ENCODE measurements at places on chromosomes 1 and 21.

- H3K27ac ChIP-seq: no peak overlapping the region
- no peaks in the 10 kb centered on the region for H3K4me1 ChIP-seq
- no peaks in the 10 kb centered on the region for H3K36me3 ChIP-seq
- H3K27me3 ChIP-seq: no peaks in the 10 kb centered on the region
Observed at GRCh38 chr1:201269281-201269680, 14.0 kb upstream of the PKP1 start.

GRCh38 chr1:232635778-232636356 lies 5.9 kb upstream of the SIPA1L2 start:
- no peak for DNase-seq
- no peaks in the 10 kb centered on the region for H3K27me3 ChIP-seq
- peaks cover 3% of the 10 kb centered on the region for H3K4me1 ChIP-seq
- peak overlapping the region; percentile 66 for H3K27ac ChIP-seq
- H3K36me3 ChIP-seq: no peaks in the 10 kb centered on the region
- H3K4me3 ChIP-seq: no peak overlapping the region

GRCh38 chr21:37580666-37581065 lies 214.1 kb downstream of the DYRK1A start:
- H3K4me1 ChIP-seq: no peaks in the 10 kb centered on the region
- DNase-seq: no peak
- H3K36me3 ChIP-seq: no peaks in the 10 kb centered on the region
- H3K27ac ChIP-seq: no peak overlapping the region

- no peak overlapping the region for H3K4me3 ChIP-seq
- peaks cover 8% of the 10 kb centered on the region for H3K4me1 ChIP-seq
- H3K27me3 ChIP-seq: no peaks in the 10 kb centered on the region
Observed at GRCh38 chr1:91080650-91081049, 58.8 kb upstream of the ZNF644 start.

DNA sequence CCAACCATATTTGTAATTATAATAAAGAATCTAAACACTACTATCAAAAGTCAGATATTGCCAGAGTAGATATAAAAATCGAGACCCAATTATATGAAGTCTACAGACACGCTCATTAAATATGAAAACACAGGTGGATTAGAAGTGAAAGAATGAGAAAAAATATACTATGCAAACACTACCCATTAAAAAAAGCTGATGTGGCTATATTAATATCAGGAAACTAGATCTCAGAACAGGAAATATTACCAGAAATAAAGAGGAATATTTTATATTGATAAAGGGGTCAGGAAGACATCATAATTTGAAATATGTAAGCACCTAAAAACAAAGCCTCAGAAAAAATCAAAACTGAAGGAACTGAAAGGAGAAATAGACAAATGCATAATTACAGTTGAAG lies 88.3 kb downstream of the URB2 start:
- no peak for DNase-seq
- H3K27me3 ChIP-seq: no peaks in the 10 kb centered on the region
- H3K4me3 ChIP-seq: no peak overlapping the region
- H3K4me1 ChIP-seq: no peaks in the 10 kb centered on the region

DNA sequence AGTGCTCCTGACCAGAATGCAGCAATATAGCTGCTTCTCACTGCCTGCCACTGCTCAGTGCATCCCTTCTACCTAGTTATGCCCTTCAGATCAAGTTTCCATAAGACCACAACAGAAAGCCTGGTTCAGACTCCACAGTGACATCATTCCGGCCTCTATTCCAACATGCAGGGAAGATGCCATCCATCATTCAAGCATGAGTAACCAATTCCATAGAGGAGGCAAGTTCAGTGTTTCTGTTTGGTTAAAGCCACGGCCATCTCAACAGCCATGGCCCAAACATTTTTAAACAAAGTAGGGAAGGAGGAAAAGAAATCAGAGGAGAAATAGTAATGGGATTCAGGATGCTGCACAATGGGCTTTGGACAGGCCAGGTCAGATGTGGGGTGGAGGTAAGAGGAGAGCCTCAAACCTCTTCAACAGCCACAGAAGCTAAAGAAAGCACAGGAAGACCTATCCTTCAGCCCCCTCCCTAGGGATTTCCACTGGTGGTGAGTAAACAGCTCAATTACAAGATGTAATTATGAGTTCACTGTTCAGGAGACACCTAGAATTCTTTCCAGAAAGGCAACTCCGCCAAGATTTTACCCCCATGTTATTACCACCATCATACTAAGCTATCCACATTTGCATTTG lies 484.9 kb downstream of the SETD4 start:
- no peak overlapping the region for H3K4me3 ChIP-seq
- H3K36me3 ChIP-seq: no peaks in the 10 kb centered on the region
- no peak for DNase-seq
- H3K27ac ChIP-seq: no peak overlapping the region

- no peaks in the 10 kb centered on the region for H3K27me3 ChIP-seq
- DNase-seq: peak; percentile 90
- peak overlapping the region; percentile 99 for H3K27ac ChIP-seq
- H3K36me3 ChIP-seq: no peaks in the 10 kb centered on the region
- H3K4me3 ChIP-seq: peak overlapping the region; percentile 99
- H3K4me1 ChIP-seq: peaks cover 71% of the 10 kb centered on the region
Observed at GRCh38 chr1:116375887-116376728, 3.1 kb downstream of the ATP1A1 start.

DNA sequence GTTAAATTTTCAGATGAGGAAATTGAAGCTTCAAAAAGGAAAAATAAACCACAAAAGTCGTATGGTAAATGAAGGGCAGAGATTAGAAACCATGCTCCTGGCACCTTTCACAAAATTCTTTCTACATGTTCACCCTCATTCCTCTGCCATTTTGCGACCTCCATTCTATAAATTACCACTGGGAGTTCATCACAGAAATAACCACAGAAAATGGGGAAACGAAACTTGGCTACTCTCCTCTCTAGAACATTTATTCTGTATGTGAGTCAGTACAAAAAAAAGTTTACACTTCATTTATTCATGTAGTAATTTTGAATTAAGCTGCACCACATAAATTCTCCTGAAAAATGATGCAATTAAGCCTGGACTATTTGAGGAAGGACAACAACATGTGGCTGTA lies 320.9 kb upstream of the C1orf87 start:
- no peak for DNase-seq
- no peak overlapping the region for H3K27ac ChIP-seq
- H3K36me3 ChIP-seq: no peaks in the 10 kb centered on the region
- no peaks in the 10 kb centered on the region for H3K4me1 ChIP-seq
- no peak overlapping the region for H3K4me3 ChIP-seq

- DNase-seq: no peak
- no peak overlapping the region for H3K4me3 ChIP-seq
- H3K4me1 ChIP-seq: no peaks in the 10 kb centered on the region
- no peaks in the 10 kb centered on the region for H3K36me3 ChIP-seq
- no peaks in the 10 kb centered on the region for H3K27me3 ChIP-seq
- no peak overlapping the region for H3K27ac ChIP-seq
Observed at GRCh38 chr1:210129092-210129491, 103.5 kb upstream of the SERTAD4 start.

DNA sequence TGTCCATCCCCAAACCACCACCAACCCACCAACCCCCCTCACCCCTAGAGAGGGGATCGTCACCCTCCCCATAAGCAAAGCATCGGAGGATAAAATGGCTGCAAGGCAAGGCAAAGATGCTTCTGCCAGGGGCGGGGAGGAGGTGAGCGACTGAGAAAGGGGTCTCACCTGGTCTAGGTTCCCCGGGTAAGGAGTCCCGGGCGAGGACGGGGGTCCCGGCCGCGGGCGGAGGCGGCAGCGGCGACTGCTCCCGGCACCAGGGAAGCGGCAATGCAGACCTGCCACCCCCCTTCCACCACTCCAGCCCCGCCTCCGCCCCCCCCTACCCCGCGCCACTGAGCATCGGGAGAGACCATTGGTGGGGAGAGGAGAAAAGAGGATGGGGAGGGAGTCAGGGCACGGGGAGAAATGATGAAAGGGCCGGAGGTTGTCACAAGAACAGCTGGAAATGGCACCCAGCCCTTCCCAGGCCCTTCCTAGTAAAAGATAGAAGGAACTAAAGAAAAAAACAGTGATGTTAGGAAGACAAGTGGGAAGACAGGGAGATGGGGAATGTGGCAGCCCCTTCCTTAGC lies at the start of gene SV2A:
Gene SV2A (minus strand): TSS at position 274 of the 574 bp plus-strand sequence. CDS start 4,004 bp downstream, outside the sequence.
- peaks cover 4% of the 10 kb centered on the region for H3K4me1 ChIP-seq
- peak within 1 kb of the TSS; percentile 51 for H3K4me3 ChIP-seq
- H3K36me3 ChIP-seq: no peaks in the 10 kb centered on the region
- H3K27ac ChIP-seq: no peak within 1 kb of the TSS
- peaks cover 7% of the 10 kb centered on the region for H3K27me3 ChIP-seq

DNA sequence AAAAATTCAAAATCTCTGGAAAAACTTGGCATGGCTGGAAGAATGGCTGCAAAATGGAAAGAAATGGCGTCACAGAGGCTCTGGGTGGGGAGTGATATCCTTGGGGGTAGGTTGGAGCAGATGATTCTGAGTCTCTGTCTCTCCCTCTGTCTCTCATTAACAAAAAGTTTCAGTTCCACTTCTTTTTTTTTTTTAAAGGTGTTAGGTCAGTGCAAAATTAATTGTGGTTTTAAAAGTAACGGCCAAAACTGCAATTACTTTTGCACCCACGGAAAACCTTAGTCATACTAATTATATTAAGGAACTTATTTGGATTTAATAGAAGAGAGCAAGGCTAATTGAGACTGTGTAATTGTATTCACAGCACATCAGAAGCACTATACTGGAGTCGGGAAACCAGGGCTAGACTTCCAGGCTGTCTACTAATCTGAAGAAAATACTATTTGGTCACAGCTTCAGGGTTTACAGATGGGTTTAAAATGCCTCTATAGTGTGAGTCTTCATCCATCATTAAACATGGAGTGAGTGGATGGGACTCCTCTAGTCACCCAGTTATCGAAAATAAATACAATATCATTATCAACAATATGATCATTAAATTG lies 289.1 kb upstream of the PLD5 start:
- DNase-seq: no peak
- no peaks in the 10 kb centered on the region for H3K4me1 ChIP-seq
- no peak overlapping the region for H3K4me3 ChIP-seq
- no peak overlapping the region for H3K27ac ChIP-seq

DNA sequence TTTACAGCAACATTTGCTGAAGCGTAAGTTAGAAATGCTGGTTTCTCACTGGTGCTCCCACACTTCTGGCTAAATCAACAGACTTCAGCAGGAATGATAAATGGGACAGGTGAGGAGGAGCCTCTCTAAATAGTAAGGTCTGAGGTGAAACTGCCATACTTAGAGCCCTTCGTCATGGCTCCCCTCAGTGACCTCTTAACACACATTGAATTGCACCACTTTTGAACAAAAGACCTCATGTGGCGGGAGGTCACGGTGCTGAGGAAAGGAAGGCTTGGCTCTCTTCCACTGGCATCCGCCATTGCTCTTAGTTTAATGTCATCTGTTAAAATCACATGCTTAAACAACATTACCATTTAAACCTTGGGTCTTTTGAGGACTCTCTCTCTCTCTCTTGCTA lies 3.4 kb downstream of the MAP3K7CL start:
- H3K4me1 ChIP-seq: no peaks in the 10 kb centered on the region
- no peak for DNase-seq
- no peaks in the 10 kb centered on the region for H3K27me3 ChIP-seq
- H3K36me3 ChIP-seq: no peaks in the 10 kb centered on the region
- no peak overlapping the region for H3K4me3 ChIP-seq
- no peak overlapping the region for H3K27ac ChIP-seq

- no peaks in the 10 kb centered on the region for H3K4me1 ChIP-seq
- H3K4me3 ChIP-seq: no peak overlapping the region
- H3K36me3 ChIP-seq: no peaks in the 10 kb centered on the region
- no peak for DNase-seq
- H3K27me3 ChIP-seq: no peaks in the 10 kb centered on the region
- no peak overlapping the region for H3K27ac ChIP-seq
Observed at GRCh38 chr1:12114916-12115315, 51.8 kb downstream of the TNFRSF8 start.

- no peaks in the 10 kb centered on the region for H3K4me1 ChIP-seq
- no peak overlapping the region for H3K27ac ChIP-seq
- H3K27me3 ChIP-seq: no peaks in the 10 kb centered on the region
- DNase-seq: no peak
- H3K36me3 ChIP-seq: no peaks in the 10 kb centered on the region
- no peak overlapping the region for H3K4me3 ChIP-seq
Observed at GRCh38 chr1:19710825-19711611, 46.3 kb downstream of the HTR6 start.

- H3K27ac ChIP-seq: no peak overlapping the region
- no peaks in the 10 kb centered on the region for H3K27me3 ChIP-seq
- DNase-seq: peak; percentile 6
- H3K4me1 ChIP-seq: peaks cover 2% of the 10 kb centered on the region
Observed at GRCh38 chr1:41645062-41645461, 160.6 kb upstream of the EDN2 start.

DNA sequence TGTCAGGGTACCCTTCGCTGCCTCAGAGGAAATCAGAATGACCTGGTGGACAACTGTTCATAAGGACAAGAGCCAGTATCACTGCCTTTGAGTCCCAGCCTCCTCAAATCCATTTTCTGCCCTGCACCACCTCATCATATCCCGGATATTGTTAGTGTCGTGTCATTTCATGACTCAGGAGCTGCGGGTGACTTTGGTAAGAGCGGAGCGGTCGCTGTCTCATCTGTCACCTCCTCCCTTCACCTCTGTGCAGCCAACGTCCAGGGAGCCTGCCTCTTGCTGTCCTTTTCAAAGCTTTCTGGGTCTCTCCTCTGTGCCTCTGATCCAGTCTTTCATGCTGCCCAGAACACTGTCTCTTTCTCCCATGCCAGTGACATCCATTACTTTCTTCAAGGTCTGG lies 7.0 kb upstream of the C1orf198 start:
- DNase-seq: no peak
- no peaks in the 10 kb centered on the region for H3K4me1 ChIP-seq
- no peaks in the 10 kb centered on the region for H3K27me3 ChIP-seq
- H3K4me3 ChIP-seq: no peak overlapping the region
- no peaks in the 10 kb centered on the region for H3K36me3 ChIP-seq

DNA sequence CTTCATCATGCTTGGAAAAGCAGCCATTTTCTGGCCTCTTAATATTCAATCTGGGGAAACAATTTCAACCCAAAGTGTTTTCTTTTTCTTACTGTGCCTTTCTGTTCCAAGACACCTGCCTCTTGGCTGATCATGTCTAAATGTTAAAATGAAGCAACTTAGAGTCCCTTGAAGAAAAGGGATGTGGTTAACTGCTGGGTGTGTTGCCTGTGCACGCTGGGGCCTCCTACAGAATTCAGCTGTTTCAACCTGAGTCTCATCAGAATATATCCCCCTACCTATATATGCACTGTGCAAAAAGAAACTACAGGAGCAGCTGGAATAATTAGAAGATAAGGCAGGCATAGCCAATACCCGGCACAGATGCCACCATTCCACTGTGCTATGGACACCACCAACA lies 222.0 kb downstream of the OMA1 start:
- no peaks in the 10 kb centered on the region for H3K4me1 ChIP-seq
- H3K36me3 ChIP-seq: no peaks in the 10 kb centered on the region
- H3K27me3 ChIP-seq: no peaks in the 10 kb centered on the region
- no peak overlapping the region for H3K4me3 ChIP-seq
- DNase-seq: no peak

GRCh38 chr21:35926003-35926740 lies 134.2 kb downstream of the SETD4 start:
- H3K4me3 ChIP-seq: no peak overlapping the region
- H3K36me3 ChIP-seq: no peaks in the 10 kb centered on the region
- peaks cover 2% of the 10 kb centered on the region for H3K4me1 ChIP-seq
- no peaks in the 10 kb centered on the region for H3K27me3 ChIP-seq
- H3K27ac ChIP-seq: no peak overlapping the region

GRCh38 chr1:99457381-99458165 lies 188.3 kb upstream of the PALMD start:
- no peak for DNase-seq
- H3K4me1 ChIP-seq: no peaks in the 10 kb centered on the region
- no peak overlapping the region for H3K4me3 ChIP-seq
- no peaks in the 10 kb centered on the region for H3K27me3 ChIP-seq
